NCI-H2171 (cell line): ENCODE measurements at places on chromosomes 1 and 21.
A peak's percentile ranks its signal among the peaks of the same experiment; 100 is the strongest.

GRCh38 chr21:15730484-15731242 is 881 bp downstream of the USP25 start:
- DNase-seq = no peak

GRCh38 chr1:58047265-58047858 is 499.2 kb downstream of the OMA1 start:
- DNase-seq = peak; percentile 23

DNA sequence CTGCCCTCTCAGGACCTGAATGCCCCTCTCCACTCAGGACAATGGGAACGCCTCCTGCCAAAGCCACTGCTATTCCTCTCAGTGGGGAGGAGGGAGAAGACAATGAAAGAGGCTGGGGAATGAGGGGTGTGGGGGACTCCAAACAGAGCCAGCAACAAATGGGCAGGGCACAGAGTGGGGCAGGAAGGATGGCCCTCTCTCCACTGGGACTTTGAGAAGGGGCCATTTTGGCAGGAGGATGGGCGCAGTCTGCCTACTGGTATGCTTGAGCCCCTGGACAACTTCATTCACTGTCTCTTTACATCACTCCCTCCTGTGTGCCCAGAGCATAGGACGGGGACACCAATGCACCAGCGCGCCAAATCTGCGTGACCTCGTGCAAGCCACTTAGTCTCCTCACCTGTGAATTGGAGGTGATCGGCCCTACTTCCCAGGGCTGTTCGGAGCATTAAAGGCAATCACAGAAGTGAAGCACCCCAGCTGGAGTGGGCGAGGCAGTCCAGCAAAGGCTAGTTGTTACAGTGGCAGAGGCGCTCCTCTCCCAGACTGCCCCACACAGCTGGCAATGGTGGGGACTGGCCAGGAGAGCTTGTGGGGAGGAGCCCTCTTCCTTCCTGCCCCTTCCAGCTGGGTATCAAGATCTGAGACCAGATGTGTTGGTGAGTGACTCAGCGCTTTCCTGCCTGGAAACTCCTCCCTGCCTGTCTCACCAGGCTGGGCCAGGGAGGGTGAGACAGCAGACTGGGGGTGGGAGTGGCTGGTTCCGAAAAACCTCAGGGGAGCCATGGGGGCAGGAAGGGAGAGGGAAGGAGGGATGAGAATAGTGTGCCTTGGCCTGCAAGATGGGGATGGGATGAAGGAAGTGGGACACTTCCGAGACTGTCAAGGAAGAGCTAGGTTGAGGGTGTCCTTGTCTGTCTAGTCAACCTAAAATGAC is 22.4 kb upstream of the SYNC start:
- peak; percentile 45 for DNase-seq

DNA sequence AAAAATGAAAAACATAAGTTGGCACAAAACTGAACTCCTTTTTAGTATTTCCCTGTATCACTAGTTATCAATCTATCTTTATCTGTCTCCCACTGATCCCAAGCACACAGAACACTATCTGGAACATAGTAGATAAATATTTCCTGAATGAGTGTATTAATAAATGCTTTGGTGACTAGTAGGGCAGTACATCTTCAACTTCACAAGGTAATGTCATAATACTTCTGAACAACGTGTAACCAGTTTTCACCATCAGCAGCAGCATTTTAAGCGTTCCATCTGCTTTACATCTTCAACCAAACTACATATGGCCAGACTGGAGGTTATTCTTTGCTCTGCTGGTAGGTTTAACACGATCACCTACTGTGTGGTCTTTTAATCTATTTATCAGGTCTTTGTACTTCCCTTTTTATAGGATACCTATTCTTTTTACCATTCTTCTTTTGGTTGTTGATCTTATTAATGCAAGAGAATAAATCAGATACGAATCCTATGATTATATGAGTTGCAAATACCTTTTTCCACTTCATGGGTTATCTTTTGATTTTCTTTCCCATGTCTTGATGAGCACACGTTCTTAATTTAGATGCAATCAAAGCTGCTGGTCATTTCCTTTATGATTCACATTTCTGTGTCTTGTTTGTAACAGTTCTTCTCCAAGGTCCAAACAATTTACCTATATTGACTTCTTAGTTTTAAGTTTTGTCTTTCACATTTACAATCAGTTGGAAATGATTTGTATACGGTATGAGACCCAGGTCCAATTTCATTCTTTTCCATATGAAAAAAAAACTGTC is 16.3 kb downstream of the GPBP1L1 start:
- no peak for DNase-seq

GRCh38 chr1:40389322-40389803 is 15.8 kb downstream of the SMAP2 start:
- no peak for DNase-seq

DNA sequence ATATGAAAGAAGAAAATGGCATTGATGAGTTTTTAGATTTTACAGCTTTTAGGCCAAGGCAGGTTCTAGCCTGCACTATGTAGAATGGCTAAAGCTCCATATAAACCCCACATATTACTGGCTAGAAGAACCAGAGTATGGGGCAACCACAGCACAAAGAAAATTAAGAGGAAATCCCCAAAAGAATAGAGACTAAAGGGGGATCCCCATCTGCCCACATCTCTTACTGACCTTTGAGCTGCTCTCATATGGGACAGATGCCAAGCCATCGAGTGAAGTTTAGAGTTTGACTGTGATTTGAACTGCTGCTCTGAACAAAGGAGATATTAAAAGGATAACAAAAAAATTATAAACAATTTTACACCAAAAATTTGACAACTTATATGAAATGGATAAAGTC is 102.2 kb upstream of the HAO2 start:
- DNase-seq = no peak

DNA sequence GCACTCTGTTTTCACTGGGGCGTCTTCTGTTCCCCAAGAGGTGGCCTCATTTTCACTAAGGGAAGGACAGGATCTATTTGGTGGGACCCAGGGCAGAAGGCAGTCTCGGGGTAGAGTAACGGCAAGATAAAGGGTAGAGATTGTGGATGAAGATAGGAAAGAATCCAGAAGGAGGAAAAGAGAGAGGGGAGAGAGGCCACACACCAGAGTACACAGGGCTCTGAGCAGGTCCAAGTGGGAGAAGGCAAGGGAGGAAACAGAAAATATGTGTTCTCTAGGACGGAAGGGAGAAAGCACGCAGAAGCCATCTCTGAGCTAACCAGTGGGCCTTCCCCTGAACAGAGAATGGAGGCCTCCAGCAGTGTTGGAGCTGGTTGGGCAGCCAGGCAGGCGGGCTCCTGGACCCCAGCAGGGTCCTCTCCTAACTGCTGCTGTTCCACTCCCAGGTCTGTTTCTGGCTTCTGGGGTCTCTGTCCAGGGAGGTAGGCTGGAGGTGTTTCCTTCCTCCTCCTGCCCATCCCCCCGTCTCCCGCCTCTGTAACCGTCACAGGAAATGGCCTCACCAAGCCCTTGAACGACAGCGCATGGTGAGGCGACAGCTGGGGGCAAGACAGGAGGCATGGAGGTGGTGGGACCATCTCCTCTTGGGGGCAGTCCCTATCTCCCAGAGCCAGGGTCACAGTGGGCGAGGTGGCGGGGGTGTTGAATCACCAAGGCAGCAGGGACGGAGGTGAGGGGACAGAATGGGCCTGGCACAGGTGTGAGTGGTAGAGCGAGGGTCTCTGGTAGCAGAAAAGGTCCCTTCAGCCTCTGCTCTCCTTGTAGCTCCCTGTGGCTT is 649 bp downstream of the PTPN7 start:
- no peak for DNase-seq

DNA sequence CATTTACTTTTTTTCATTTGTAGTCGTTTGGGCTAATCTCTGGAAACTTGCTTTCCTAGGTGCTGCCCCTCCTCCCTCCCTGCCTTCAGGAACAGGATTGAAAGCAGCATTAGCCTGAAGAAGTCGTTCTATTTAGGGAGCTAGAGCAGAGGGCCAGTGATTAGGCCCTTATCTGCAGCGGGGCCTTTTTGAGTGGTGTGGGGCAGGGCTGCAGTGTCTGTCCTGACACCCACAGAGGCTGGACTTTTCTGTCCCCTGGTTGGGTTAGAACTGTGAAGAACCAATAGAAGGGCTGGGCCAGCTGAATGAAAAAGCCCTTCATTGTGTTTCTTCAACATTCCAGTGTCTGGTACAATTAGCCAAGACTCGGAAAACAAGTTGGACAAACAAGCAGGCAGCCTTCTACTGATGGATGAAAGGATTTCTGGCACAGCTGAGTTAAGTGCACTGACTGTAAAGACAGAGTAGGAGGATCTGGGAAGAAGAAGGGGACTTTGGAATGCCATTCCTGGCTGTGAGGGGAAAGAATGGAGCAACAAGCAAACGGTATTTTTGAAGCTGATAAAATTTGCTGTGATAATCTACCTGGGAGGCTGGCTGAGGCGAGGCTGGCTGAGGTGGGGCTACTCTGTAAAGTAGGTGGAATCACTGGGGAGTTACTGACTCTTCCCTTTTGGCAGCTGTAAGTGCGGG is 9.7 kb downstream of the MACF1 start:
- DNase-seq = no peak

GRCh38 chr1:39652554-39652953 is 13.1 kb upstream of the HEYL start:
- DNase-seq = no peak

DNA sequence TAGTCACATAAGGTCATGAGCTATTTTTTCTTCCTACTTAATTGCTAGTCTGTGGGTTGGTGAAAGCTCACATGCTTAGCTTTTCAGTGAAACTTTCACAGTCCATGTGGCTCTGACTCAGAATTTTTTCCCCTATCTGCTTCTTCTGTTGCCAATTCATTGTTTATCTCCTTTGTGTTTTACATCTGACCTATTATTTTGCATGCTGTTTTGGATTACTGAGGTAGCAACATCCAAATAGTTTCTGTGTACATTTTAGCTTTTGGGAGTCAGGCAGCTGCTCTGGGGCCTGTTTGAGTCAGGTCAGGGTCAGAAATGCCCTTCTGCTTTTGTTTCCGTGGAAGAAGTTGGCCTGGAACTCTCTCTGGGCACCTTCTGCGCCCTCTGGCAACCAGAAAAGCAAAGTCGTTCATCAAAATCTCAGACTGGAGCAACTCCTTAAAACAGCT is 40.0 kb downstream of the ROR1 start:
- DNase-seq = no peak

GRCh38 chr1:24424990-24425389 is 9.4 kb downstream of the NIPAL3 start:
- DNase-seq = no peak

- DNase-seq = peak; percentile 9
These were observed 25.8 kb downstream of the ANP32E start for GRCh38 chr1:150210091-150210490.

DNA sequence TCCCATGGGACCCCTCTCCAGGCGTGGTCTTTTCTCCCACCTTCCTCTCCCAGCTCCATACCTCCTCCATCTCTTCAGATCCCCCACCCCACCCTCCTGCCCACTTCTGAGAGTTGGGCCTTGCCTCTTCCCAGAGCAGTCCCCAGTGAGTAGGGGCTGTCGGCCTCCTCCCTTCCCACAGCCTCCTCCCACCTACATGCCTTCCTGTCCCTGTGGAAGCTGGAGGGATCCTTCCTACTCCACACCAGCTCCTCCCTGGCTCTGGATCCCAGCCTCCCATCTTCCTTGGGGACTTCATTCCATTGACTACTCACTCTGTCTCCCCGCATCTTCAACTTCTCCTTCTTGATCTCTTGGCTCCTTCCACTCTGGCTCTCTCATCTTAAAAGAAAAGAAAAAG is 24.9 kb downstream of the KCNQ4 start:
- no peak for DNase-seq
